ENCODE measurements at places on chromosomes 1 and 21. TPM values are rescaled to one million over a fixed set of nuclear protein-coding genes. Genes with fewer than 3 reads are reported as not detected.
A peak's percentile ranks its signal among the peaks of the same experiment; 100 is the strongest.

Gene KPRP
- not detected for total RNA-seq

DNA sequence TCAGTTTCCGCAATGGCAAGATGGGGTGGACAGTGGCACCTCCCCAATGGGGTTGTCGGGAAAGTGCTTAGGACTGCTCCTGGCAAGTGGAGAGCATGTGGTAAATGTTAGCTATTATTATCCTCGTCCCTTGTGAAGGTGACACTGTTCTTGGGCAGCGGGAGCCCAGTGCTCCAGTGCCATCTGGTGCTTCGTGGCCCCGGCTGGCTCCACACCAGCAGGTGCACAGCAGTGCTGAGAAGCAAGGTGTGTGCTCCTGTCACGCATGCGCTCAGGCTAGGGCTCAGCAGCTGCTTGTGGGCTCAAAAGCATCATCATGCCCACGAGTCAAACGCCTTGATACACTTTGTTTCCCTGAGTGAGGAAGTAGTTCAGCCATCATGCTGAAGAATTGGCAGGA is 24.9 kb upstream of the KCNC4 start:
- H3K36me3 ChIP-seq: no peaks in the 10 kb centered on the region
- no peak for DNase-seq
- peaks cover under 1% of the 10 kb centered on the region for H3K4me1 ChIP-seq

- no peak for DNase-seq
- H3K36me3 ChIP-seq: peaks cover 24% of the 10 kb centered on the region
- peak overlapping the region; percentile 90 for H3K27ac ChIP-seq
- no peaks in the 10 kb centered on the region for H3K27me3 ChIP-seq
- H3K4me3 ChIP-seq: no peak overlapping the region
These were observed 9.4 kb downstream of the DONSON start for GRCh38 chr21:33578959-33579542.

Gene PPIH
- 74.2 TPM for total RNA-seq

DNA sequence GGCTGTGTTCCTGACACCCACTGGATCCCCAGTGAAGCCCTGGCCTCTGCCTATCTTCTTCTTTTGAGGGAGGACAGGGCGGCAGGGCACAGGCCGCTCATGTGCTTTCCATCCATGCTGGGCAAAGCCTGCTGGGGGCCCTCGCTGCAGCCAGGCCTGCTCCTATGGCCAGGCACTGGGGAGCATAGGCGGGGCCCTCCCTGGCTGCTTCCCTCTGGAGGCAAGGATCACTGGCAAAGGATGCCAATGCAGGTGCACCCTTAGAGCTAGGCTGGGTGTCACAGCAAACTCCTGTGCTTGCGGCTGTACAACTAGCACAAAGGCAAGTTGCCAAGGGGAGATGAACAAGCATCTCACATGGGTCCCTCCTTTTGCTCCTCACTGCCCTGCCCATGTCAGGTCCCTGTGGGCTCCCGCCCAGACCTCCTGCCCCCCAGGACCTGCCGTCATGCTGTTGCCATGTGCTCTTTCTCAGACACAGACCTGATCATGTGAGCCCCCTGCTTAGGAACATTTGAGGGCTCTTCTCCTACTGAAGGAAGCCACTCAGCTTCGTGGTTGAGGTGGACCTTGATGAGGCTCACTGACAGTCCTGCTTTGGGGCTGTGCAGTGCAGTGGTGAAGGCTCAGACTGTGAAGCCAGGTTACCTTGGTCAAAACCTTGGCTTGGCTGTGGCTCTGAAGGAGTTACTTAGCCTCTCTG is 393.6 kb downstream of the PTPRU start:
- DNase-seq: no peak
- H3K4me1 ChIP-seq: no peaks in the 10 kb centered on the region
- H3K27ac ChIP-seq: no peak overlapping the region

Gene TDRD10
- total RNA-seq: 0.86 TPM

Gene SIK1
- total RNA-seq: 6.7 TPM

DNA sequence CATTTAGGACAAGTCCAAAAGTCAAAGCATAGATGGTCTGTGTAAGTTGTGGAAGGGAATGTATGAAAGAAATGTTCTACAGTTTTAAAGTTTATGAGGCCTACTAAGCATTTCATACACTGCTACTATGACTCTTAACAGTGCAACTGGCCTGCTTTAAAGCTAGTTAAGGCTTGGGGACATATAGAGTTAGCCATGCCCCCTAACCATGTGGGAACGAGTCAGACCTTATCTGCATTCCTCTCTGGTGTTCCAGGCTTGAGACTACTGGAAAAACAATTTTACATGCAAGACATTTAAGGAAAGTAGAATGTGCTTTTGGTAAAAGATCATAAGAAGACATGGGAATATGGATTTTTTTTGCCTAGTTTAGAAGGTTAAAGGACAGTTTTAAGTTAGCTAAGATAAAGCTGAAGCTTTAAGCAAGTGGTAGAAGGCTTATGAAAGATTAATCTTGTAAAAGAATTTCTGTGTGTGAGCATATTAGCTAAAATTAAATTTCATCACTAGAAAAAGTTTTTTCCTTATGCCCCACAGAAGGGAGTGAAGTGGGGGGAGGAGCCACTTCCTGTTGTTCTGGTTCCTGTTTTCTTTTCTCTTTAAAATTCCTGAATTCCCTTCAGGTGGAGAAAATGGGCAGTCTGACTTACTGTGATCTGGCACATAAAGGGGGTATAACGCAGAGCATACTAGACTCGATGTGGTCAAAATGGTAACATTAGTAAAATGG is 8.9 kb upstream of the CD48 start:
- H3K36me3 ChIP-seq: no peaks in the 10 kb centered on the region
- DNase-seq: no peak
- H3K27ac ChIP-seq: no peak overlapping the region
- H3K4me1 ChIP-seq: peaks cover 58% of the 10 kb centered on the region

GRCh38 chr1:93384656-93385055 is 38.9 kb downstream of the DR1 start:
- no peak overlapping the region for H3K4me3 ChIP-seq
- H3K36me3 ChIP-seq: peaks cover 13% of the 10 kb centered on the region
- no peak overlapping the region for H3K27ac ChIP-seq
- no peak for DNase-seq
- H3K27me3 ChIP-seq: no peaks in the 10 kb centered on the region

DNA sequence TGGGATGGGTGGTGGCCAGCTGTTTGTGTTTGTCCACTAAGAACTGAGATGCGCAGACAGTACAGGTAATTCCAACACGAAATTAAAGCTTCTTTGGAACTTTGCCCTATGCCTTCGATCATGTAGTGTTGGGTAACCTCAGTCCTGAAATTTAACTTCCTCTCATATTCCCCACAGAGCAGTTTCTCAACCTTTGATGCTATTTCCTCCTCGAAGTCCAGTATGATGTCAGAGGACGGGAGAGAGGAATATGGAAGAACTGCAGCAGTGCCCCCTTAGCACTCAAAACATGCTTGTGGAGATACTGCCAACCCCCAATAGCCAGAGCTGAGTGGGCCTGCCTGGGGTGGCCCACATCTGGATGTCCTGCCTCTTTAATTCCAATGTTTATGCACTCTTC is 3.6 kb downstream of the LPAR3 start:
- H3K27me3 ChIP-seq: peaks cover 24% of the 10 kb centered on the region
- DNase-seq: no peak
- peaks cover 27% of the 10 kb centered on the region for H3K4me1 ChIP-seq

Gene B3GALT5
- total RNA-seq: not detected

Gene PTPRF
- 2.2 TPM for total RNA-seq

DNA sequence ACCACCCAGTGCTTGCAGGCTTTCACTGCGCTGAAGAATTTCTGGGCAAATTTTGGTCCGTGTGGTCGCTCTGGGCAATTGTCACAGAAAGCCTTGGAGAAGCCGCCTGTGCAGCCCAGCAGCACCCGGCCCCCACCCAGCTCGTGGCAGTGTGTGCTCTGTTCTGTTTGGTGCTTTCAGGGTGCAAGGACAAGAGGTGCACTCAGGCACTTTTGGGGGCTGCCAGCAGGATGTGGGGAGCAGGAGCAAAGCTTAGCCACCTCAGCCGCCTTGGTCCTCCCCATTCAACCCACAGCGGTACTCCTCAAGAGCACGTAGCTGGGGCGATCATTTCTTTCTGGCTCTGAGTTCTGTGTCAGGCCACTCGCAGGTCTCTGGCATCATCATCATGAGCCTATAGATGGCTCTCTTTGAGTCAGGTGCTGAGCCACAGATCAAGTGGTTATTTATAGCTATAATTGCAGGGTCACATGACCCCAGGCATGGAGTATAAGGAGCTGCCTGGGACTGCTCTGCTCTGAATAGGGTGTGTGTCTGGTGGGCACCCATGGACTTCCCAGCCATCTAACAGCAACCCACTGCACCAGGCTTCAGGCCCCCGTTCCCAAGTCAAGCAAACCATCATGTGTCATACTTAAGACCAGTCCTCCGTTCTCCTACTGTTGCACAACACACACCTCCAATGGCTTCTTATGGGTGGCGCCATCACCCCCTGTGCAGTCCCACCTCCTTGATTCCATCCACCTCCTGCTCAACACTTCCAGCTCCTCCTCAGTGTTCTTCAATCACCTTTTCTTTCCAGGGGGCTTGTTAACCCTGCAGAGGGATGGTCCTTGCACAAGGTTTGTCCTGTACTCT is 18.1 kb upstream of the TENT5C start:
- no peaks in the 10 kb centered on the region for H3K4me1 ChIP-seq
- H3K27me3 ChIP-seq: no peaks in the 10 kb centered on the region
- no peak for DNase-seq
- no peak overlapping the region for H3K4me3 ChIP-seq

GRCh38 chr1:51877434-51878307 is 856 bp downstream of the NRDC start:
- no peak overlapping the region for H3K4me3 ChIP-seq
- peaks cover 15% of the 10 kb centered on the region for H3K27me3 ChIP-seq
- peaks cover 46% of the 10 kb centered on the region for H3K4me1 ChIP-seq
- H3K36me3 ChIP-seq: no peaks in the 10 kb centered on the region

GRCh38 chr21:45202344-45202743 is 85.4 kb downstream of the POFUT2 start:
- no peaks in the 10 kb centered on the region for H3K36me3 ChIP-seq
- H3K27ac ChIP-seq: no peak overlapping the region
- H3K4me3 ChIP-seq: no peak overlapping the region

Gene CD1E
- total RNA-seq: not detected

Gene CHIA
- not detected for total RNA-seq

DNA sequence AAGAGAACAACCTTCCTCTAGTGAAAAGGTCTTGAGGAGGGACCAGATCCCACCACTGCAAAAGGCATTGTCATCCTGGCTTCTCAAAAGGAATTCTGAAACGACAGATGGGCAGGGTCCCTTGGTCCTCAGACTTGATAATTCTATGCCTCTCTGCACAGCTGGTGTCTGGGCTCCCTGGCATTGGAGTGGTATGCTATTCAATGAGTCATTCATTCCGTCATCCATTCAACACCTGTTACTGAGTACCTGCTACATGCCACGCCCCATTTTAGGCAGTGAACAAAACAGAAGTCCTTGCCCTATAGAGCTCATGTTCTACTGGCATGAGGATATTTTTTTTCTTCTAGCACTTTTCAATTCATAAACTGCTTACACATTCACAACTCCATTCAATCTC is 45.8 kb upstream of the HMGB4 start:
- no peak for DNase-seq
- no peaks in the 10 kb centered on the region for H3K4me1 ChIP-seq
- no peak overlapping the region for H3K27ac ChIP-seq
- H3K36me3 ChIP-seq: no peaks in the 10 kb centered on the region
- peaks cover 22% of the 10 kb centered on the region for H3K27me3 ChIP-seq

GRCh38 chr1:23084880-23085279 is 65.6 kb downstream of the KDM1A start:
- H3K4me1 ChIP-seq: no peaks in the 10 kb centered on the region
- H3K4me3 ChIP-seq: no peak overlapping the region
- peaks cover 13% of the 10 kb centered on the region for H3K36me3 ChIP-seq
- H3K27me3 ChIP-seq: no peaks in the 10 kb centered on the region

- no peak overlapping the region for H3K27ac ChIP-seq
- no peaks in the 10 kb centered on the region for H3K36me3 ChIP-seq
- H3K4me1 ChIP-seq: peaks cover under 1% of the 10 kb centered on the region
- DNase-seq: no peak
- H3K4me3 ChIP-seq: no peak overlapping the region
- H3K27me3 ChIP-seq: no peaks in the 10 kb centered on the region
These were observed 119.3 kb downstream of the HLCS start for GRCh38 chr21:36847189-36847588.

Gene C1orf216
- 9.4 TPM for total RNA-seq

- H3K27ac ChIP-seq: no peak overlapping the region
- peaks cover 7% of the 10 kb centered on the region for H3K4me1 ChIP-seq
- peaks cover 6% of the 10 kb centered on the region for H3K27me3 ChIP-seq
- no peaks in the 10 kb centered on the region for H3K36me3 ChIP-seq
These were observed 5.8 kb downstream of the LINGO4 start for GRCh38 chr1:151799179-151800022.

DNA sequence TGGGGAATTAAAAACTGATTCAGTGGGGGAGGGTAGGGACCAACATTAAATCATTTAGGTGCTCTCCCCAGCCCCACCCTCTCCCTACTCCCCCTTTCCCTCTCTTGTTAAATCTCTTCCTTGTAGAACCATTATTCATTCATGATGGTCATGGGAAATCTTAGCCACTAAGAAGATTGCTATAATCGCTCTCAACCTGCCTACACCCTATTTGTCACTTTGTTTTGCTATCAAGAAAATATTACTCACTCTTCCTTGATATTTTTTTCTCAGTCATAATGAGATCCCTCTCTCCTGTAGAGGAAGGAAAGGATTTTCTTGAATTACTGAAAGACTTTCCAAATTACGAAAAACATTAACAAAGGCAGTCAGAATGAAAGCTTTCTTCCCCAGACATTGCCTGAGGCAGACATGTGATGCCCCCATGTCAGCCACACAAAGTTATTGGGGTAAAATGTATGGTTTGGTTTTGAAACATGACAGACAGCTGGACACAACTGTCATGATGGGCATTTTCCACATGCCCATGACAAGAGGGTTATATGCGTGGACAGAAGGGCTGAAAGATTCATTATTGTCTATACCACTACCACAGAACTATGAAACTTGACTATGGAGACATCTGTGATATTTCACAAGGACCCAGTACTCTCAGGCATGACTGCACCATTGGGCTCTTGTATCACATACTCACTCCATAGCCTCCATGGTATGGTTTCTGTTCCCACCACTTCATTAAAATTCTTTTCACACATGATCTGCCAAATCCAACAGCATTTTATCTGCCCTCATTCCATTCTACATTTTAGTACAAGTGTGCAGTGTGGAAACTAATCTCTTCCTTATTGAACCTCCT is 420.1 kb downstream of the DISC1 start:
- H3K27me3 ChIP-seq: no peaks in the 10 kb centered on the region
- no peak overlapping the region for H3K4me3 ChIP-seq
- peak; percentile 3 for DNase-seq
- H3K4me1 ChIP-seq: peaks cover 10% of the 10 kb centered on the region
- no peaks in the 10 kb centered on the region for H3K36me3 ChIP-seq
- no peak overlapping the region for H3K27ac ChIP-seq
